Myocyte (in vitro differentiated cells): ENCODE measurements at places on chromosomes 12 and 14. TPM values are rescaled to one million over a fixed set of nuclear protein-coding genes. Genes with fewer than 3 reads are reported as not detected.

Gene GMFB
- 81.7 and 108 TPM in 2 replicates for total RNA-seq

Gene KCNH3
- 8.9 and 11.9 TPM in 2 replicates for total RNA-seq

Gene TSHR
- total RNA-seq: not detected in 2 replicates

DNA sequence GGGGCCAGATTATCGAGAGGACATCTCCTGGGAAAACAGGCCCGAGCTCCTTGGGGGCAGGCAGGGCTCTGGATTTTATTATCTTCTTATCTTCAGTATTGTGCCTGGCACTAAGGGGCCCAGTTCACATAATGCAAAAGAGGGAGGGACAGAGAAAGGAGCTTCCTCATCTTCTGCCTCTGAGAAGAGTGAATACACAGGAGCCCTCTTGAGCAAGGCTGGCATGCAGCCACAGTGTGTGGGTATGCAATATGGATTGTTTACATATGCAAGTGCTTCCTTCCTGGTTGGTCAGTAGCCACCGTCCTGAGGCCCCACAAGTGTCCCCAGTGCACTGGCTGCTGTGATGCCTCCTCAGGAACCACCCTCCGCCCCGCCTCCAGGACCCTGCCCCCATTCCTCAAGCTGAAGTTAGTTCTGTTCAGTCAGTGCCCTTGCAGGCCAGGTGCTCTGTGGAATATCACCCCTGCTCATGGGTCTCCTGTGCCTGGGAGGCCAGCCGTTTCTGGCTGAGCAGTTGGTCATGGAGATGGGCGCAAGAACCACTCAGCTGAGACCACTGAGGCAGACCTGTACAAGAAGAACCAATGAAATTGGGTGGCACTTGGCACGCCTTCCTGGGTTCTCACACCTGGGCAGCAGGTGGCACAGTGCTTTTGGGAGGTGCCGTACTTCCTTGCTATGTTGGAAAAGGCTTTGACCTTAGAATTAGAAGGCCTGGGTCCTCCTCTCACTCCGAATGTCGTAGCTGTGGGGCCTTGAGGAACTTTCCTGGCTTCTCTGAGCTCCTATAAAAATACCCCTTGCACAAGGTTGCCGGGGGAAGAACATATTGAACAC is 35.1 kb upstream of the ACTN1 start:
- no peak for DNase-seq

DNA sequence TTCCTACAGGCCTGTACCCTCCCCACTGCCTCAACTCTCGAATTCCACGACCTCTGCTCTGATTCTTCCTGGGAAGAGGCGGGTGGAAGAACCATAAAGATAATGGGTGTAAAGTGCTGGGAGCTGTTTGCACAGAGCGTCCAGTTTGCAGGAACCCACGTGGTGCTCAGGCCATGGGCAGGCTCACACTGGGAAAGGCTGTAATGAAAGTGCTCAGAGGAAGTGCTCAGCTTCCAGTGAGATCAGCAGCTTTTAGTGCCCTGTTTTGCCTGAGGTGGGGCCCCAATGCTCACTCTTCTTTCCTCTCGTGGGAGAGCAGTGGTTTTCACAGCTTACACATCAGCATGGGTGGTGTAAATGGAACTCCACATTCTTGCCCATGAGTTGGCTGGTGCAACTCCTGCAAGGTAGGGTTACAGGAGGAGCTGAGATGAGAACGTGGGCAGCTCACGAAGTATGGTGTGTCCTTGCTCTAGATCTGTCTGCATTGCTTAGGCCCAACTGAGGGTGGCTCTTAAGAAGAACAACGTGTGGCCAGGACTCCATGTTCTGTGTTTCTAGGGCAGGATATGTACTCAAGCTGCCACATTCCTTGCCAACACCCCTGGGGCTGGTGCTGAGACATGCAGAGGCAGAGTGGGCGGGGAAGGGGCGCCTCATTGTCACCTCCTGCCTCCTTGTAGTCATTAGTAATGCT is 2.9 kb downstream of the TMEM63C start:
- no peak for DNase-seq

GRCh38 chr14:78666336-78667056 is 496.3 kb downstream of the NRXN3 start:
- DNase-seq: no peak

DNA sequence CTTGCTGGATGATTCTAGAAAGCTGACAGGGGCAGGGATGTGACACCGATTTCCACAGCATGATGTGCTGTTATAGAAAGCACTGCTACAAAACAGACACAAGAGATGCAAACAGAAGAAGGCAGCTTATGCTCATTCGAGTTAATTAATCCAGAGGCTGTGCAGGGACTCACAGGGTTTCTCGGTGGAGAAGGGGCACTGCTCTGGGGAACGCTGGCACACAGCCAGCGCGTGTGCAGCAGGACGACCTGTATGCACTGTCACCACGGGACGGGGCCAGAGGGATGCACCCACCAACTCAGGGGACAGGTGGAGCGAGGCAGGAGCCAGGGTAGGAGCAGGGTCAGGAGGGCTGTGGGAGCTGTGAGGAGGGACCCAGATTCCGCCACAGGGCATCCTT is 143.5 kb downstream of the RIMBP2 start:
- no peak for DNase-seq
